PC-9 (cell line): ENCODE measurements at places on chromosomes 3 and 15. TPM values are rescaled to one million over a fixed set of nuclear protein-coding genes. Genes with fewer than 3 reads are reported as not detected.

- no peak for DNase-seq
Observed at GRCh38 chr3:52836986-52837385, 2.2 kb upstream of the MUSTN1 start.

DNA sequence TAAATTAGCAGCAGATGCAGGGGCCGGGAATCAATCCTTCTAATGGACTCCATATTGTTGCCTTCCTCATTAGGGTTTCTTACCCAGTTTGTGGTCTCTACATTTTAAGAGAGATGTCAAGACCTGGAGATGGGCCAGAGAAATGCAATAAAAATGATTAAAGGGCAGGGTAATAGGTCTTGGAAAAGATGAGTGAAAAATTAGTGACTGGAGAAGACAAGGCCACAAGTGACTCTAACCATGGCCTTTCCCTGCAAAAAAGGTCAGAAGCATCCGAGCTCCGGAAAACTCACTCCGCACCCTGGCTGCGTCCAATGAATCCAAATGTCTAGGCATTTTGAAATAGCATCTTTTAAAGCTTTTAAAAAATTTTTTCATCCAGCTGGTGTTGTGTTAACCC is 152.8 kb downstream of the ARRDC4 start:
- DNase-seq, result no peak

DNA sequence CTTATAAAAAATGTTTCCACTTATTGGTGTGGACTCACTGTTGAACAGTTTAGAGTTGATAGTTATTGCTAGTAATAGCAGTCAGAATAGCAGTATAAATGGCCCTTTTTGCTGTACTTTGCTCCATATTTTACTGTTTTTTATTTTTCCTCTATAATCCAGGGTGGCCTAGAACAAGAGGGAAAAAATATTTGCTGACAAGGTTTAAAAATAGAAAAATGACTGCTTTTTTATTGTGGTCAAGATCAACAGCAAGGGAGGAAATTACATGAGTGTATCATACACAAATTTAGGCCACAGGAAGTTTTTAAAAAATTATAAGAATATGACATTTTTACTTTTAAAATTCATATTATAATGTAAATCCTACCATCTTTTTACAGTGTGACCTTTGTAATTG is 269.1 kb downstream of the WDR72 start:
- no peak for DNase-seq

DNA sequence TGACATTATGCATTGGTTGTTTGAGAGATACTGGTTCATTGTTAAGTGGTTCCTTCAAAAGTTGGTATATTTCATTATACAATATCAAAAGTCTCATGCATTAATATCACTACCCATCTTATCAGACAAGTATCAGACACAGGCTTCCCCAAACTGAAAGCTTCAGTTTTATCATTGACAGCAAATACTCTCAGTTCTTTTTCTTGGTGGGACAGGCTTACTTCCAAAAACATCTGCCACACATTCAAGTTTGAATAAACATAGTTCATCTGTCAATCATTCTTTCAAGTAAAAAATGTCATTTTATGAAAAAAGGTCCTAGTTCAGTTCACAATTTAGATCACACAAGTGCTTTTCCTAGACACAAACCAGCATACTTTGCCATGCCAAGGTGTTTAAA is 280.0 kb upstream of the TRIM42 start:
- DNase-seq, result no peak

DNA sequence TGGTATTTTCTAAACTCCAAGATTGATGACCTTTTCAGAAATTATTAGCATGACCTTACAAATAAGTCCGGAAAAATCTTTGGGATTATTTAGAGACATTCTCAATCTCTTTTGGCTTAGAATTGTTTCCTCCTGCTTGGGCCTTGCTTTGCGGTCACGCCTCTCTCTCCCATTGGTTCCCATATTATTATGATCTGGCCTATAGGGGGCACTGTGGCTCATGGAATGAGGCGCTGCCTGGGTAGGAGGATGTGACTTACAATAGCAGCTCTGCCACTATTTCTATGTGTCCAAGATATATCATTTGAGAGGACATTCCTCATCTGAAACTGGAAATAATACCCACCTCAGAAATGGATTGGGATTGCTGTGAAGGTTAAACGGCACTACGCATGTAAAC is 464.9 kb downstream of the MFSD1 start:
- DNase-seq, result no peak

DNA sequence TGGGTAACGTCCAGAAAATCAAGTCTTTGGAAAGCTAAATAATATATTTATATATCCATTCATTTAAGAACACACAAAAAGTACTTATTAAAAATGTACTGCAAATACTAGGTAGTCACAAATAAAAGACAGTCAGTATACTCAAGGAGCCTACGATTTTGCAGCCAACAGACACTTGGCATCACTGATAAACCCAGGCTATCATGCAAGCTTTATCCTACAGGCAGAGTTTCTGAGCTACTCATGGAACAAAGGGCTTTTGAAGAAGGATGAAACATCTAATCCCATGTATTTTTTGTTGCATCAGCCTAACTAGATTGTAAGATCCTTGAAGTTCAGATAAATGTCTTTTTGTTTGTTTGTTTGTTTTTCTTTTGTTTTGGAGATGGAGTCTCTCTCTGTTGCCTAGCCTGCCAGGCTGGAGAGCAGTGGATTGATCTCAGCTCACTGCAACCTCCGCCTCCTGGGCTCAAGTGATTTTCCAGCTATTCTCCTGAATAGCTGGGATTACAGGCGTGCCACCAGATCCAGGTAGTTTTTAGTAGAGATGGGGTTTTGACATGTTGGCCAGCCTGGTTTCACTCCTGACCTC is 319.4 kb upstream of the MDFIC2 start:
- DNase-seq, result no peak

GRCh38 chr15:92763459-92763858 is 107.9 kb upstream of the FAM174B start:
- no peak for DNase-seq

DNA sequence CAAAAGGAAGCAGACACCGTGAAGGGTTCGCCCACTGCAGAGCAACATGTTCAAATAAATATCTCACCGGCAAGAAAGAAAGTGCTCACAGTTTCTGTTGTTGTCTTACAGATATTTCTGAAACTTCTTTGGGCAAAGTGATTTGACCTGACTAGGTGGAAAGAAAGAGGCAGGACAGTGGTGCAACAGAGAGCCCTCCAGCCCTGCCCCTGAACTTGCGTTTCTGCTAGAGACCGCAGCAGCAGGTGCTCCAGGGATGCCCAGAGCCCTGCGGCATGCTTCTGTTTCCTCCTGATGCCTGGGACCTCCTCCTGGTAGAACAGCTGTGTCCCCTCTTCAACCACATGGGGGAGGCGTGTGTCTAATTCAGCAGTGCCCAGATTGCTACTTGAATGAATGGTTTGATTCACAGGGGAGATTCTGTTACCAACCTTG is 123.4 kb downstream of the ATP10A start:
- DNase-seq, result no peak

MRPL47 gene
- 51.3 and 56.1 TPM in 2 replicates for total RNA-seq

SEMA6D gene
- not detected in 2 replicates for total RNA-seq

ONECUT1 gene
- total RNA-seq, result not detected in 2 replicates
